NCI-H1436 treated with DMSO at 0.1 percent for 48 hours (cell line): ENCODE measurements at places on chromosomes 16 and 17.

- DNase-seq: no peak
Observed at GRCh38 chr16:84844049-84844350, 24.2 kb downstream of the CRISPLD2 start.

GRCh38 chr17:64020056-64020766 is at the start of gene ICAM2:
Gene ICAM2, minus strand, starts transcription at chr17:64020633. Its CDS starts 13,942 bp downstream, at chr17:64006691.
- no peak for DNase-seq

- DNase-seq: no peak
Observed at GRCh38 chr17:82835766-82836512, 3.9 kb downstream of the ZNF750 start.

DNA sequence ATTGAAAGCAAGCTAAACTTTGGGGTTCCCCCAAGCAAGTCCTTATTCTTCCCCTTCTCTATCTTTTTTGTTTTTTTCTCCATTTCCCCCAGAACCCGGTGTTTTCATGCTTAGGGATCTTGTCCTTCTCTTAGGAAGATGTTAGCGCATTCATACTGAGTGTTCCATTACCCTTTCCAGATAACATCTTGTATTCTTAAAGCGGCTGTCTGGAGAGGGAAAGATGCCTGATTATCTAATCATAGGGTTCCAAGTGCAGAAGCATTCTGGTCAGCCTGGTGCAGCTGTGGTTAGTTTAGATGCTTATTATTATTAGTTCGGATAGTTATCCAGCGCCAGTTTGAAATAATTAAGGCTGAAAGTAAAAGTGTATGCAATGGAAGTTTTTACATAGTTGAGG is 2.0 kb downstream of the TOM1L1 start:
- DNase-seq: no peak

- no peak for DNase-seq
Observed at GRCh38 chr17:39271546-39271945, 45.8 kb upstream of the STAC2 start.

DNA sequence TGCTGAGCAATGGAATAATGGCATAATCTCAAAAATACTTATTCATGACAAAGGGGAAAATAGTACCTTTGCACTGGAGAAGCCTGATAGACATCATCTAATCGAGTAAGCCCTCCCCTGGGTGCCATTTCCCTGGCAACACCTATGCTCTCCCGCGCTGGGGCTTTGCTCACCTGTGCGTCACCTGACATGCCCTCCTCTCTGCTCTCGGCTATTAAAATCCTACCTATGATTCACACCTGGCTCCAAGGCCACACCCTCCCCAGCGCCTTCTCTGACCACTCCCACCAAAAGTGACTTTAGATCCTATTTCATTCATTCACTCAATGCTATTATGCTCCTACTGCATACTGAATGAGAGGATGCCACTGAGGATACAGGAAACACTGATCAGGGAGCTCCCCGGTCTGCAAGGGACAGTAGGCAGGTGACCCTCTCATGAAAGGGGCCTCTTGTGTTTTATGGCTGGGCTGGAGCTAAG is 83.9 kb downstream of the NT5M start:
- peak; percentile 95 for DNase-seq

DNA sequence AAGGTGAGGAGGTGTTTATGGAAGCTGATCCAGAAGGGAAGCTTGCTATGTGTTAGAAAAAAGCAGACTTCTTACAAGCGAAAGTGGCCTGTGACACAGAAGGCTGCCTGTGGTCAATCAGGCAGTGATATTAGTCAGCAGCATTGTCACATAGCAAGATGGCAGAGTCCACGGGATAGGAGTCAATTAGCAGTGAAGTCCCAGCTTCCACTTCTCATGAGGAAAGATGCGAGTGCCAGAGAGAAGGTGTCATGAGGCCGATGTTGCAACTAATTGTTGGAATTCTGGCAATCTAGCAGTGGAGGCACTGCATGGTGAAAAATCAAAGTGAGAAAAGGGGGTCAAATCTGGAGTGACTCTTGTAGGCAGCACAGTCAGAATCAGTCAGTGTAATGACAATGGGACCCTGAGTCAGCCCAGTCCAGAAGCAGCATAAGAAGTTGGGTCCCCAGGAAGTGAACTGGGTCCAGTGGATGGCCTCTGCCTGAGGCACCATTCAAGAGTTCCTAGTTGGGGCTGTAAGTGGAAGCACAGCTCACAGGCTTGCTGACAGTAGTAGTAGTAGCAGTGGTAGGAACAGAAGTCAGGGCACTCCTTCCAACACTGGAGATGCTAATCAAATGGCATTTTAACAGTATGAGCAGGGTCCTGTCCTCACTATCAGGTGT is 85.1 kb downstream of the TNFRSF13B start:
- DNase-seq: no peak

DNA sequence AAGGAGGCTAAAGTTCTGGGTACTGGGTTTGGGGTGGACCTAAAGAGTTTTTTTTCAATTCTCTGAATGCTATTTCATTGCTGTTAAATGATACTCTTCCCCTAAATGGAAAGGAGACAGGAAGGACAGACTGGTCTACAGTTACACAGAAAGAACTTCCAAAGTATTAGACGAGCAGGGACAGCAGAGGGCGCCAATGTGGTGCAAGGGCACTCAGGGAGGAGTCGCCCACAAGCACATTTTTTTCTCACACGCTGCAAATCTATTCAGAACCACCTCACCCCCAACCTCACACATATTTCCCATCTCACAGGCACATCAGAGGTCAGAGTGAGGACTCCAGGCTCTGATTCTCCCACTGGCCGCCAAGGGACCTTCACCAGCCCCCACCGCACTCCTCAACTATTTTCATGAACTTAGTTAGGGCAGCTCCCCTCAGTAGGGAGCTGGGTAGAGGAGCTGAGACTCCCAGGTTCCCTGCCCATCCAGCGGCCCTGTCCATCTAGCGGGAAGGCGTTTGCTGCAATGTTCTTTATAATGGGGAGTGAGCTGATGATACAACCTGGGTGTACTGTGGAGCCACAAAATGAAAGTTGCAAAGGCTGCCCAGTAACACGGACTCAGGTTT is 6.8 kb upstream of the CA4 start:
- peak; percentile 67 for DNase-seq

DNA sequence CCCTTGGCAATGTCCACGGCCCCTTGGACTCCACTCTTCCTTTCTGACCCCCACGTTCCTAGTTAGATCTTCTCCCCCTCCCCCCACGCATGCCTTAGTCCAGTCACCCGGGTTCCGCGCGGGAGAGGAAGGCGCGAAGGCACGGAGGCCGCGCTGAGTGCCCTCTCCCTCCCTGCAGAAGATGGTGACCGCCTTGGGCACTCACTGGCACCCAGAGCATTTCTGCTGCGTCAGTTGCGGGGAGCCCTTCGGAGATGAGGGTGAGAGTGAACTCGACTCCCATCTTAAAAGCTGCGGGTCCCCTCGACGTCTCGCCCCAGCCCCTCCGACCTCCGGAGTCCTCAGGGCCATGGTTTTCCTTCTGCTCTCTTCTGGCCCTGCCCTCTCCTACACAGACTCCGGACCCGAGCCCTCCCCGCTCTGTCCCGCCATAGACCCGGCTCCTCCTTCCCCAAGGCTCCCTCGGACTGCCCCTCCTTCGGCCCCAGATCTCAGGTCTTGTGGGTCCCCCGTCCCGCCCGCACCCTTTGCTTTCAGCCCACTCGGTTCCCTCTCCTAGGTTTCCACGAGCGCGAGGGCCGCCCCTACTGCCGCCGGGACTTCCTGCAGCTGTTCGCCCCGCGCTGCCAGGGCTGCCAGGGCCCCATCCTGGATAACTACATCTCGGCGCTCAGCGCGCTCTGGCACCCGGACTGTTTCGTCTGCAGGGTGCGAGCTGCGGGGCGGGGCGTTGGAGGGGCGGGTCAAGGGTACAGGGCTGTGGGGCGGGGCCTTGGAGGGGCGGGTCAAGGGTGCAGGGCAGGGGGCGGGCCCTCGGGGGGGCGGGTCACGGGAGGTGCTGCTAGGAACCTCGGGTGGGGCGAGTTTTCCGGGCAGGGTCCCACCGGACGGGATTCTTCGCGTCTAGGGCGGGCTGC is 4.6 kb downstream of the TGFB1I1 start:
- DNase-seq: no peak

GRCh38 chr16:70421014-70421413 is 17.9 kb downstream of the ST3GAL2 start:
- no peak for DNase-seq

DNA sequence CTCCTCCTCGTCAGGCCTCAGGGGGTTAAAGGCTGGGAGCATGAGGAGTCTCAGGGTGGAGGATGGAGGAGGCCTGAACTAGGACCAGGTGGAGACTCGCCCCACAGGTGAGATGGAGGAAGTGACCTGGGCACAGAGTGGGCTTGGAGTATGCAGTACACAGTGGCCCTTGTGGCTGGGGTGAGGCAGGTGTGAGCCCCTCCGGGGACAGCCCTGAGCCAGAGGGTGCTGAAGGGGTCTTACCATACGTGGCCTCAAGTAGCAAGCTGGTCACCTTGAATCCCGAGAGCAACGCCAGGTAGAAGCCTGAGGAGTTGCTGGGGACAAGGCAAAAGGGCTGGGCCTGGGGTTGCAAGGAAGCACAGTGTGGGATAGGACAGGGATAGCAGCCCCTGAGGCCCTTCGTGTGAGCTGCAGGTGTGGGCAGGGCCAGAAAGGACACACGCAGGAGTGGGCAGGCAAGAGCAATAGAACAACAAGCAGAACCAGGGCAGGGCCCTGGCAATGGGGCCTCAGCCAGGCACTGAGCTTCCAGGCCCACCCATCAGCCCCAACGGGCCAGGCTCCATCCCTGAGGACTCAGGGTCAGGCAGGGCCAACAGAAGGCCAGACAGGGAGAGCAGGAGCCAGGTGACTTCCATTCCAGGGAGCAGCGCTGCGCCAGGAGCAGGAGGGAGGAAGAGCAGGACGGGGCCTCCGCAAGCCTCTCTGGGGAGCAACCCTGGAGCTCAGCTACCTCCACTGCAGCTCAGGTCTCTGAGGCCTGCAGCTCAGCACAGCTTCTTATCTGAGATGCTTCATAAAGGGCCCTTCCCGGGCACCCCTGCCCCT is 64.2 kb upstream of the TNRC6C start:
- no peak for DNase-seq

DNA sequence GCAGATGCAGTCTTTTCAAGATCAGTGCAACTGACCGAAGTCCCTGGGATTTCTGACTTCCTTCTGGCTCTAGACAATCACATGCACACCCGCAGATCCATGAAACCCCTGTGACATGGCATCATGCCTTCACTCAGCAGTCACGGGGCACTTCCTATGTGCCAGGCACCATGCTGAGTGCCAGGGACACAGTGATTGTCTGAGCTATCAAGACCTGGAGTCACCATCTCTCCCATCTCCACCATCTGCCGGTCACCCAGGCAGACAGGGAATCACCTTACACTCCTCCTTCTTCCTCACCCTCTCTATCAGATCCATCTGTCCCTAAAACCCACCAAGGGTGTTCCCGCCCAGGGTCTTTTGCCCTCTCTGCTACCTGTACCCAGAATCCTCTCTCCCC is 5.3 kb downstream of the BEAN1 start:
- DNase-seq: no peak

- DNase-seq: no peak
Observed at GRCh38 chr17:80253631-80254395, 6.8 kb upstream of the RNF213 start.

DNA sequence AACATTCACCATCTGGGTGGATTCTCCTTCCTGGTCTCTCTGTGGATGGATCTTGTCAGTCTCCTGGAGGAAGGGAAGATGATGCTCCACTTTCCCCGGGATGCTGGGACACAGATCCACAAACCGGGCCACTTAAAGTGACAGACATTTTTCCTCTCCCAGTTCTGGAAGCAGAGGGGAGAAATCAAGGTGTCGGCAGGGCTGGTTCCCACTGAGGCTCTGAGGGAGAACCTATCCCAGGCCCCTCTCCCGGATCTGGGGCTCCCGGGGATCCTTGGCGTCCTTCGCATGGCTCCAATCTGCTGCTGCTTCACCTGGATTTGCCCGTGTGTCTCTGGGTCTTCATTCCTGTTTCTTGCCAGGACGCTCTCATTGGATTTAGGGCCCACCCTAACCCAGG is 263.1 kb upstream of the TNRC6C start:
- DNase-seq: no peak

DNA sequence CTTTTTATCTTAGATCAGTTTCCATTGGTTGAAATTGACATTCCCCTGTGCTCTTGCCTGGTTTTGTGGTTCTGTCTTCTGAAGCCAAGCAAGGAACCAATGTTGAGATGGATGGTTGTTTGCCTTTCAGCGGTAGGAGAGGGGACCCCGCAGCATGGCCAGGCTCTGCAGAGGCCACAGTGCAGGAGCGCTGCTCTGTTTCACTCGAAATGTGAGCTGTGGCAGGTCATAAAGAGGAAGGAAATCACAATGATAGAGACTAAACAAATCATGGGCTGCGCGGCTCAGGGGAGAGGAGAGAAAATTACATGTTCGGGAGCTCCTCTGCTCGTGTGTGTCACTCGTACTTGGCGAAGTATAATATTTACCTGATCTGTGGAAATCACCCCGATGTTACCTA is 148.2 kb downstream of the SNX29 start:
- DNase-seq: no peak

DNA sequence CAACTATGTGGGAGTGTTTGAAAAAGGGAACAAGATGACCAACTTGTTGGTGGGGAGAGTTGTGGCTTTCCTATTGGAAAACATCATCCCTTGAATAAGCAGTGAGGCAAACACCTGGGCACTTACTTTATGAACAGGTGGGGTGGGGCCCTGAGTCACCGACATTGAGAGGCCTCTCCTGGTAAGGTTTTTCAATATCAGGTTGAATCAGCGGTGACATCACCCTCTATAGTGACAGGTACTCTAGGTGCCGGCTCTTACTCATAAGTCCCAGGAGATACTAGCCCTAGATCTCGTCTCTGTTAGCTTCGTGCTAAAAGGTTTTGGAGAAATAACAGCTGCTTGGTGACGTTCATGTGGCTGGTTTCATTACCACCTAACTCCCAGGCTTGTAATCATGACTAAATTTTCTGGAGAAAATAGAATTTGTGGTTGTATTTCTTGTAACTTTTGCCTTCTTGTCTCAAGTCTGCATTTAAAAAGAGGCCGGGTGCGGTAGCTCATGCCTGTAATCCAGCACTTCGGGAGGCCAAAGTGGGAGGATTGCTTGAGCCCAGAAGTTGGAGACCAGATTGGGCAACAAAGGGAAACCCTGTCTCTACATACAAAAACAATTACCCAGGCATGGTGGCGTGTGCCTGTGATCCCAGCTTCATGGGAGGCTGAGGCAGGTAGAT is 19.3 kb downstream of the CDH1 start:
- peak; percentile 94 for DNase-seq

- no peak for DNase-seq
Observed at GRCh38 chr16:46712911-46713310, 23.5 kb downstream of the ORC6 start.

DNA sequence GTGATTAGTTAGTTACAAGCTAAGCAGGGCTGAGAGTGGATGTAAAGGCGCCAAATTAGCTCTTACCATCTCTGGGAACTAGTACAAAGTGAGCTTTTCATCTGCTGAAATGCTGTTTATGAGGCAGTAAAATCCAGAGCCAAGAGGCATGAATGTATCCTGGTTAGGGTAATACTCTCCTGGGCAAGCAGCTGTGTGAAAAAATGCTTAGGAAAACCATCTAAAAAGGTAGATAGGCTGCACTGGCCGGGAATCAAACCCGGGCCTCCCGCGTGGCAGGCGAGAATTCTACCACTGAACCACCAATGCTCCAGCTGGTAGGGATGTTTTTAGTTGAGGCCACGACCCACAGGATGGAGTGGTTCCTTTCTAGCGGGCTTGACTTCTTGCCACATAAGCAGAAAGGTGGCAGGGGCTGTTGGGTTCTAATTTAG is 23.0 kb downstream of the VAC14 start:
- DNase-seq: no peak

GRCh38 chr17:48352630-48353029 is 77.4 kb downstream of the SKAP1 start:
- DNase-seq: no peak

GRCh38 chr17:10198509-10199249 is at the start of gene GAS7:
Gene GAS7, minus strand, starts transcription at chr17:10198606.
- DNase-seq: no peak

GRCh38 chr17:17698371-17698770 is 17.1 kb downstream of the RAI1 start:
- no peak for DNase-seq
